ENCODE measurements at places on chromosomes 11 and 22. TPM values are rescaled to one million over a fixed set of nuclear protein-coding genes. Genes with fewer than 3 reads are reported as not detected.

FOSL1 gene
- total RNA-seq: 3.4 TPM

GRCh38 chr22:49827271-49827852 lies 311 bp downstream of the BRD1 start:
- no peaks in the 10 kb centered on the region for H3K36me3 ChIP-seq
- H3K27me3 ChIP-seq: no peaks in the 10 kb centered on the region
- no peak for DNase-seq
- H3K4me3 ChIP-seq: peak overlapping the region; percentile 79

DNA sequence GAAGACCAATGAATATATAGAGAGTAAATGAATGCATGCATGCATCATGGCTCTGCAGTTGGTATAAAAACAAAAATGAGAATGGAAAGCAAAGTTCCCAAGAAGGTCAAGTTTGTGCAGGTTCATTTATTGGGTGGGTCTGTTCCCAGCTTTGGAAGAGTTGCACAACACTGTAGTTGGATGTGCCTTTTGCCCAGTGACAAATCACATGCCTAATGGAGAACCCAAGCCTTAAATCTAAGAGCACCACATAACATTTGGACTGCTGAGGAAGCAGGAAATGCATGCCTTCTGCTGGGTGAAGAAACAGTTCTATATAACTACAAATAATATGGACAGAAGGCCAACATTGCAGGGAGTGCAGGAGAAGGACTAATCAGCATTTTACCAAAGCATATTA lies 30.6 kb downstream of the PRCP start:
- peak; percentile 17 for DNase-seq
- no peaks in the 10 kb centered on the region for H3K4me1 ChIP-seq
- no peak overlapping the region for H3K4me3 ChIP-seq

- no peak for DNase-seq
- no peaks in the 10 kb centered on the region for H3K36me3 ChIP-seq
- H3K4me3 ChIP-seq: no peak overlapping the region
- no peaks in the 10 kb centered on the region for H3K4me1 ChIP-seq
- no peaks in the 10 kb centered on the region for H3K27me3 ChIP-seq
These were observed 163.9 kb upstream of the ZC3H12C start for GRCh38 chr11:109929308-109929707.

- peak overlapping the region; percentile 89 for H3K27ac ChIP-seq
- peak; percentile 23 for DNase-seq
- no peaks in the 10 kb centered on the region for H3K36me3 ChIP-seq
- H3K4me1 ChIP-seq: peaks cover 11% of the 10 kb centered on the region
These were observed 14.1 kb downstream of the MIAT start for GRCh38 chr22:26671317-26672059.

DNA sequence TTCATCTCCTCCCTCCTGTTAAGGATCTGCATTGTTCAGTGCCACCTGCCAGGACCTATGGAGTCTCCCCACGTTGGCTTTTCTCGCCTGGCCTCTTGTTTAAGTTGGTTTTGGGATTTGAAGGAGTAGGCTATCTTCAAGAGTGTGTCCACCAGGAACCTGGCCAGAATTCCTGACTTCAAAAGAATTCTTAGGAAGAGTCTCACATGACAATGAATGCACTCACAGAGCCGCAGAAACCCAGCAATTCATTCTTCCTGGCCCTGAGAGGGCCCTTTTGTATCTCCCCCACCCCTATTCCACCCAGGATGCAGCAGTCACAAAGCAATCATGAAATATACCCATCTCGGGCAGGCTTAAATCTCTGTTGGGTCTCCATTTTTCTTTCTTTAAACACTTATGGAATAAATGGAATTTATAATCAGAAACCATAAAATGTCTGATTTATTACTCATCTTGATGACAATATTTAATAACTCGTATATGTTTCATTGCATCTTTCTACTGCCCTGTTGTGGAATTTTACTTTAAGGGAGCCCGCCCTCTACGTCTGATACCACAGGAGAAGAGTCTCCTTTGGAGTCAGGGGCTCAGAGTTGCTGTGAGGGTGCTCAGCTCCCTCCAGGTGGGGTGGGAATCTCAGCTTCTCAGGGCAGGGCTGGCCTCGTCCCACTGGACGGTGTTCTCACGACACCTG lies 507.0 kb downstream of the NTM start:
- no peaks in the 10 kb centered on the region for H3K27me3 ChIP-seq
- no peak overlapping the region for H3K4me3 ChIP-seq
- H3K36me3 ChIP-seq: no peaks in the 10 kb centered on the region
- DNase-seq: no peak

- H3K27me3 ChIP-seq: no peaks in the 10 kb centered on the region
- peaks cover 8% of the 10 kb centered on the region for H3K36me3 ChIP-seq
- H3K4me3 ChIP-seq: no peak overlapping the region
- peaks cover 7% of the 10 kb centered on the region for H3K4me1 ChIP-seq
- DNase-seq: no peak
These were observed 58.6 kb upstream of the NNMT start for GRCh38 chr11:114237321-114238280.

DNA sequence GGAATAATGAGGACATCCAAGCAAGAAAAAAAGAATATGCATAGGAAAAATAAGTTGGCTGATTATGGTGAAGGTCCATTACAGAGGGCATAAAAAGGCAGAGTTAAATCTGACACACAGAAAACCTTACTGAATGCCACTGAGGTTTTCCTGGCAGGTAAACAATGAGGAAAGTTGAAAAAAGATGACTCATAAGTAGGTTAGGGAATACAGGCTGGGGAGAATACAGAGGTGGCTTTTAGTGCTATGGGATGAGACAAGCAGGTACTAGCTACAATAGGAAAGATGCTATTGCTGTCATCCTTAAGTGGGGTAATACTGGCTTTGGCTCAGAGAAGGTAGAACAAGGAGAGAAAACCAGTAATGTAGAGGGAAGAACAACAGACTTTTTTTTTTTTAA lies 44.7 kb downstream of the CSTF3 start:
- H3K36me3 ChIP-seq: no peaks in the 10 kb centered on the region
- H3K27me3 ChIP-seq: no peaks in the 10 kb centered on the region
- no peak for DNase-seq
- no peaks in the 10 kb centered on the region for H3K4me1 ChIP-seq
- H3K4me3 ChIP-seq: no peak overlapping the region
